ENCODE measurements at places on chromosomes 16 and 17.

DNA sequence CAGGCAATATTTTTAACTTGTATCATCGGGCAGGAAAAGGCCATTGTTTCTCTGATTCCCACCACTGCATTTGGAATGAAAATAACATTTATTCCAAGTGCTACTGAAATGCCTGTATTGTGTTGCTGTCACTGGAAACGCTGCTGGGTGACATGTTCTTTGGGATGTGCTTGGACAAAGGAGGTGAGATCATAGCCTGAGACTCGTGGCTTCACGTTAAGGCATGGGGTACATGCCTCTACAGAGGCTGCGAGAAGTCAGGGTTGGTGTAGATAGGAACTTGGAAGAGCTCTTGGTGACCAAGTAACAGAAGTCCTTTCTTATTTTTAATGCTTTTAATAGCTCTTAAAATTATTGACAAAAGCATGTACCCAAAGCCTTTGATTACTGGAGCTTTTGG, 58.8 kb upstream of the MAF start:
- DNase-seq, result no peak

- DNase-seq, result no peak
These were observed 10.2 kb downstream of the CFAP97D1 start for GRCh38 chr17:43790311-43790940.

DNA sequence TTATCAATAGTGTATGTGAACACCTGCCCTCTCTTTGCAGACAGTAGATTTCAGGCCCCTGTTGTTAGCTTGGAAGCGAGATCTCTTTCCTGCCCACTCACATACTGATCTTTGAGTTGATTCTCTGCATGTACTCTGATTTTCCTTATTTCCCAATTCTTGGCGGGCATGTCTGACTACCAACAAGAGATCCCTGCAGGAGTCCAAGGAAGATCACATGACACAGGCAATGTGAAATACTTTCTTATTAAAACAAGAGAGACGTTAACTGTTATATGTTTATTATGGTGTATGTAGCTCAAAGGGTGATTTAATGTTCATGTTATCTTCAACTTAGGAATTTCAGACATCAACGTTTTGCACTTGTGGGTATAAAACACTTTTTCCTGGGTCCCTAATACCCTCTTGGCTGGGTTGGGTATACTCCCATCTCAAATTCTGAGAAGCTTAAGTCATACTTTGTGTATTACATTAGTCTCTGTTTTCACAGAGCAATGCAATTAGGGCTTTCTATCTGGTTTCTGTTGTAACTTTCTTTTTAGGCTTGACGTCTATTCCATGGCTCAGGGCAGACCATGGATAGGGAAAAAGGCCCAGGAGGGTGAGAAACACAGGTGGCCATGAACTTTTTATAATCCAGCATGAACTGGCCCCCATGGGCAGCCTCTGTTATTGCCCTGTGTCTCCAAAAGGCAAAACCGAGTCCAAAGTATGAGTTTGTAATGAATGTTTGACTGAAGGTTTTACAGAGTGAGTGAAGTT, 32.2 kb downstream of the HSD17B2 start:
- no peak for DNase-seq

DNA sequence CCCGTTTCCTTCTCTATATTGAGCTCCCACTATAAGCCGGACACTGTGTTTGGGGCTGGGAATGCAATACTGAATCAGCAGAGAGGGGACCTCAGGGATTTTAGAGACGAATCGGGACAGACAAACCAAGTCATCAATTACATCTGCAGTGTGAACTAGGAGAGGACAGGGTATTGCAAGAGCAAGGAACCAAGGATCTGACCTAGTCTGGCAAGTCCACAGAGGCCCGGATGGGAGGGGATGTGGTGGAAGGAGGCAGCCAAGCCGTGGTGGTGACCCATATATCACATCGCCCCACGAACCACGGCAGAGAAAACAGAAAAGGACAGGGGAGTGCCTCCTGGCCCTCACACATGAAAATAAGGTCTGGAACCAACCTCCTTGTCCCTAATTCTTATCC, 28.1 kb upstream of the NXPH3 start:
- no peak for DNase-seq

GRCh38 chr16:31025339-31025738, 8.0 kb upstream of the STX4 start:
- no peak for DNase-seq

- DNase-seq, result no peak
These were observed 26.3 kb upstream of the ATP2A3 start for GRCh38 chr17:3990386-3991127.

- DNase-seq, result no peak
These were observed 4.5 kb upstream of the CA4 start for GRCh38 chr17:60145006-60145935.

GRCh38 chr16:9821331-9821730, 360.9 kb downstream of the GRIN2A start:
- no peak for DNase-seq

DNA sequence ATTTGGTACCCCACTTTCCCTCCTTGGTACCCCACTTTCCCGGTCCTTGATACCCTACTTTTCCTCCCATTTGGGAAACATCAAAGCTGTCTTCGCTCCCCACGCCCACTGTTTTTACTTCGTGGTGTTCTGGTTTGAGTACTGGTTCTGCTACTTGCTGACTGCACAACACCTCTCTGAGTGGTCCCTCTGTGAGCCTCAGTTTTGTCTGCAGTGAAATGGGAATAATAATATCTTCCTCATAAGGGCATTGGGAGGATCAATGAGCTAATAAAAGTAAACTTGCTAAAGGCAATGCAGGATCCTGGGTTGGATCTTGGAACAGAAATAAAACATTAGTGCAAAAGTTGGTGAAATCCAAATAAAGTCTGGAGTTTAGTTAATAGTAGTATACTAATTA, 70.0 kb upstream of the CLEC18A start:
- no peak for DNase-seq

GRCh38 chr16:78128913-78129312, 29.5 kb downstream of the WWOX start:
- DNase-seq, result no peak

DNA sequence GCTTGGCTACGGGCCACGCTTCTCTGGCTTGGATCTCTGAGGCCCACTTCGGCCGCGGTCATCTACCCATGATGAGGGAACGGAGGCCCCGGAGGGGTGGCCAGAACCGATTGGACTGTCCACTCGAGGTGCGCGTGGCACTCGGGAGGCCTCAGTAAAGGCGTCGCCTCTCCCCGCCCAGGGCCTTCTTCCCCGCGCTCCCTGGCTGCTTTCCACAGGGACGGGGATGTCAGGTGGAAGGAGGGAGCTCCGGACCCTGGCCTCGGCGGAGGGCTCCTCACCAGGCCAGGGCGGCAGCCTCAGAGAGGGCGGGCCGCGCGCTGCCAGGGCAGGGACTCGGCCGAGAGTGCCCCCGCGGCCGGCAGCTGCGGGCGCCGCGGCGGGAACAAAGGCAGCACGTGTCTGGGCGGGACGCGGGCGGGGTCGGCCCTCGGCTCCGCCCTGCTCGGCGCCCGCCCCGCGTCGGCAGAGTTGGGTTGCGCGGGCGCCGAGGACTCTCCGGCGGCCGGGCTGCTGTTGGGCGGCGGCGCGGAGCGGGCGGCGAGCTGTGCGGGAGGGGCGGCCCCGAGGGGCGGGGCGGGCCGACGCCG, 587 bp upstream of the CDK5R1 start:
- DNase-seq, result no peak

GRCh38 chr16:14104066-14104465, 32.9 kb downstream of the MRTFB start:
- DNase-seq, result no peak

- DNase-seq, result no peak
These were observed 1.2 kb upstream of the FOXF1 start for GRCh38 chr16:86508947-86509758.

DNA sequence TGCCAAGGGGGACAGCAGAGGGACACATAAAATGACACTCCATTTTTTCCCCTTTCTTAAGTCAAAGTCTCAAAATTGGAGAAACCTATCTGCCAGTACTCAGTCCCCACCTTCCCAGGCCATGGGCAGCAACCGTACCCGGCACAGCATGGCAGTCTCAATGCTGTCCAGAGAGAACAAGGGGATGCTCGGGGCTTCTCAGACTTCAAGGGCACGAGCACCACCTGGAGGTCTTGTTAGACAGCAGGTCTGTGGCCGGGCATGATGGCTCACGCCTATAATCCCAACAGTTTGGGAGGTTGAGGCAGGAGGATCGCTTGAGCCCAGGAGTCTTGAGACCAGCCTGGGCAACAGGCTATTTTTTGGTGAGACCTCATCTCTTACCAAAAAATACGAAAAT, 3.2 kb downstream of the DNAH17 start:
- DNase-seq, result no peak

GRCh38 chr17:9079461-9080103, 58.3 kb downstream of the NTN1 start:
- DNase-seq, result no peak

GRCh38 chr16:88329726-88330700, 52.7 kb upstream of the ZNF469 start:
- DNase-seq, result no peak

DNA sequence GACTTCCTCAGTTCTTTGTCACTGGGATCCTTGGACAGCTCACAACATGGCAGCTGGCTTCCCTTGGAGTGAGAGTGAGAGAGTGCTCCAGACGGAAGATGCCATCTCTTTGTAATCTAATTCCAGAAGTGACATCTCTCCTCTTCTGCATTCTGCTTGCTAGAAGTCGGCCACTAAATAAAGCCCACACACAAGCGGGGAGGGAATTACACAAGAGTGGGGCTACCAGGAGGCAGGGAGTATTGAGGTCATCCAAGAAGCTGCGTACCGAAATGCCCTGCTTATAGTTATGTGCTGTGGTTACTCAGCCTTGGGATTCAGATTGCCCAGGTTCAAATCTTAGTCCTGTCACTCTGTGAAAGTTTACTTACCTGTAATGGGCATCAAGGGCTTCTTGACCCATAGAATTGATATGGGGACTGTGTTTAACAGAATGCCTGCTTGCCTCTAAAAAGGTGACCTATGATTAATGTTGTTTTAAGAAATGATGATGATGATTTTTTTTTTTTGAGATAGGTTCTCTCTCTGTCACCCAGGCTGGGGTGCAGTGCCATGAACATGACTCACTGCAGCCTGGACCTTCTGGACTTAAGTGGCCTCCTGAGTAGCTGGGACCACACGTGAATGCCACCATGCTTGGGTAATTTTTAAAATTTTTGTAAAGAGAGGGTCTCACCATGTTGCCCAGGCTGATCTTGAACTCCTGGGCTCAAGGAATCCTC, 120.9 kb upstream of the HS3ST2 start:
- DNase-seq, result no peak

DNA sequence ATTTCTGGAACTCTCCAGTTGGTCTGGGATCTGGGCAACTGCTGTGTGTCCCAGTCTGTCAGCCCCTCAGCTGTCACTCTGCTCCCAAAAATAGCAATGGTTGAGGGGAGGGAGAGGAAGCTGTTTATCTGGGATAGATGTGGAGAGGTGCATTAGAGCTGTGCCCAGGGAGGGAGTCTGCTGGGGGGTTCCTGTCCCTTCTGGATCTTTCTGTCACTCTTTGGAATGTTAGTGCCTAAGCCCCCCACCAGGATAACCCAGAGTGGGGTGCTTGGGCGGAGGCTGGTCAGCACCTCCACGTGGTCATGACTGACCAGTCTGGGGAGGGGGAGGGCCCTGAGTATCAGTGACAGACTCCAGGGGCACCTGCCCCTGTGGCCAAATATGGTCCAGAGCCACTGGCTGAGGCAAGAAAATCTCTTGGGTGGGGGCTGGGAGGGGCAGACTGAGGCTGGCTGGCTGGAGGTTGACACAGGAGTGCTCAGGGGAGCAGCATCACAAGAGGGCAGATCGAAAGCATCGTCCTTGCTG, at the start of gene UNC45B:
Gene UNC45B (plus strand): TSS at position 443 of the 531 bp plus-strand sequence. CDS start 447 bp downstream, outside the sequence.
- no peak for DNase-seq

- DNase-seq, result no peak
These were observed 39.8 kb downstream of the ABAT start for GRCh38 chr16:8714174-8714573.

DNA sequence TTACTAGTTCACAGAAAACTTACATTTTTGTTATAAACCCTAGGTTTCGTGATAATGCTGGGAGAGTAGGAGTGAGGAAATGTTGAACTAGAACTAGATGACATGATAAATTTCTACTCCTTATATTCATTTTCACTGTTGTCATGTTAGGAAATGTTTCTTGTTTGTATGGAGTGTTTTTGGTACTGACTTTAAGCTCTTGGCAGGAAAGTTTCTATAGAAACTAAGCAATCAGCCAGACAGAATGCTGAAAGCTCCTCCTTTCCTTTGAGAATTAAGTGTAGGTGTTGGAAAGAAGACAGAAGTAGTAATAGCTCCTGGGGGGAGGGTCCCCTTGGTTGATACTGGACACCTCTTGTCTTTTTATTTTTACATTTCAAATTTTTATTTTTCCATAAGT, 309.8 kb downstream of the MAP2K4 start:
- DNase-seq, result no peak

DNA sequence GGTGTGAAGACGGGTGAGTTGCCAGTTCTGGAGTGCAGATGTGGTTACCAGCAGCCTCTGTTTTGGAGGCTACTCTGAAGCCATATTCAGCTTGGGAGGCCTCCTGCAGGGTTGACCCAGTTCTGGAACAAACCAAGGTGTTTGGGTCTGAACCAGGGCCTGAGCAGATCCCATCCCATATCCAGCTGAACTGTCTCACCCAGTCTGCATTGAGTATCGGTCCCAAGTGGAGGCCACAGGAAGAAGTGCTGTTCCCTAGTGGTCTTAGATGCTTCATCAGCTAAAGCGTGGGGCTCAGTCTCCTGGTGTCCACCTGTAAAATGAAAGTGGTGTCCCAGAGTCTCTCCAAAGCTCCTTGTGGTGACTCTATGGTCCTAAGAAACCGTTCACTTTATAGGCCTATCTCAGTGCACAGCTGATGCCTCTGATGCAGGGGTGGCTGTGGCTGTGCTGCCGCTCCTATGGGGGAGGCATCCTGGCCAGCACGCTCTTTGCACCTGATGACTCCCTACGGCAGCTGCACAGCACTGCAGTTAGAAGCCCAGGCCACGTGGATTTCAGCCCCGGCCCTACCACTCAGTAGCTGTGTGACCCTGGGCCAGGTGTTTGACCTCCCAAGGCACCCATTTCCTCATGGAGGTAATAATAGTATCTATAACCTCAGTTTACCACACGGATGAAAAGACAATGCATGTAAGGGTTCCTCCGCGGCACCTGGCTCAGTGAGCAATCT, 21.0 kb downstream of the CBX4 start:
- DNase-seq, result no peak

GRCh38 chr17:56020369-56020768, 132.9 kb upstream of the ANKFN1 start:
- DNase-seq, result no peak

All from NCI-H1436 treated with DMSO at 0.1 percent for 48 hours (cell line).